ENCODE measurements at places on chromosomes 1 and 21.

DNA sequence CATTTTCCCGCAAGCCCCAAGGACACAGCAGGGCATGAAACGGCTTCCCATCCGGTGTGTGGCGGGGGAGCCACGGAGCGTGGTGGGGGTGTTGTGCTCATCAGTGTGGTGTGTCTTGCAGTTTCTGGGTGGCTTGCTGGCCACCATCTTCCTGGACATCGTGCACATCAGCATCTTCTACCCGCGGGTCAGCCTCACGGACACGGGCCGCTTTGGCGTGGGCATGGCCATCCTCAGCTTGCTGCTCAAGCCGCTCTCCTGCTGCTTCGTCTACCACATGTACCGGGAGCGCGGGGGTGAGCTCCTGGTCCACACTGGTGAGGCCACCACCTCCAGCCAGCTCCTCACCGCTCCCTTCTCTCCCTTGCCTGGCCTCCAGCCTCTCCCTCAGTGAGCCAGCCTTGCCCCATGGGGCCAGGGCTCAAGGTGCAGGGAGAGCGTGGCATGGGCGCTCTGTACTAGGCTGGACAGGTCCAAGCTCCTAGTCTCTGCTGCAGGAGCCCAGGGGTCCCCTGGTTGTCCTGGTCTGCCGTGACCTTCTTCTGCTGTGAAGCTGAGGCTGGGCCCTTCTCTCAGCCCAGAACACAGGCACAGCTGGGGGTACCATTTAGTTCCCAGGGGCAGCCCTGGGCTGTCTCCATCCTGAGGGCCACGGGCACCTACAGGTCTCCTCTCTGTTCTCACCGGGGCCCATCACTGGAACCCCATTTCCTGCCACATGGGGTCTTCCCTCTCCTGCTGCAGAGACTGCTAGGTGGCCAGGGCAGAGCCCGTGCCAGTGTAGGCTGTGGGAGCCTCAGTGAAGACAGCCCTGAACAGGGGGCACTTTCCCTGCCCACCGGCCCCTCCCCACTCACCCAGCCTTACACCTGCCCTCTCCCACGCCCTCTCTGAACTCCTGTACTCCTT lies 12.6 kb downstream of the AGTRAP start:
- no peak for DNase-seq

GRCh38 chr1:25800703-25801377 lies 847 bp downstream of the SELENON start:
- no peak for DNase-seq

DNA sequence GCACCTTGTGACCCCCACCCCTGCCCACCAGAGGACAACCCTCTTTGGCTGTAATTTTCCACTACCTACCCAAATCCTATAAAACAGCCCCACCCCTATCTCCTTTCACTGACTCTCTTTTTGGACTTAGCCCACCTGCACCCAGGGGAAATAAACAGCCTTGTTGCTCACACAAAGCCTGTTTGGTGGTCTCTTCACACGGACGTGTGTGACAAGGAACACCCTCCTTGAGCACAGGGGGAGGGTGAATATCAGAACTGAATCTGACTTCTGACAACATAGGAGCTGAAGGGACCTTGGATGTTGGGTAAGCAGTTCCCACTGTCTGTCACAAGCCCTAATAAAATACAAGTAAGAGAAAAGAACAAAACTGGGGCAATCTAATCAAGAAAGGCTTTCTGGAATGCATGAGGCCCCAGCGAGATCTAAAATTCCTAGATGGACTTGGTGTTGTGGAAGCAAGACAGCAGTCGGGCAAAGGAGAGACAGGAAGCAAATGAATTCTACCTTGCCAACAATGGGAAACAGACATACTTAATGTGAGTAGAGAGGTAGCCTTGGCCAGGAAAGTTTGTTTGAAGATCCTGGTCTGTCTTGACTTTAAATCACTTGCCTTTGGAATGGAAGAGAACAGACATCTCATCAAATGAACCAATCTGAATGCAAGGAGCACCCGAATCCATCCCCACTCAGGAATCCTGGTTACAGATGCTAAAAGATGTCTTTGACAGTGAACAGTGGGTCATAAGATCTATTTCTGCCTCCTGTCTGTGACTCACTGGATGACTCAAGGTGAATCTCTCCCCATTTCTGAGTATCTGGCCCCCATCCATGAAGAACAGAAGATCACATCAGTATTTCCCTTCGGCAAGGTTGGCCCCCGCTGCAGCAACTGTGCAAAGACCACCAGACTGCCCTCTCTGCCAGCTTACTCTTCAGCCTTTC lies 53.3 kb downstream of the OLFML3 start:
- DNase-seq: no peak

- no peak for DNase-seq
Observed at GRCh38 chr1:165496501-165496900, 47.3 kb upstream of the LRRC52 start.

DNA sequence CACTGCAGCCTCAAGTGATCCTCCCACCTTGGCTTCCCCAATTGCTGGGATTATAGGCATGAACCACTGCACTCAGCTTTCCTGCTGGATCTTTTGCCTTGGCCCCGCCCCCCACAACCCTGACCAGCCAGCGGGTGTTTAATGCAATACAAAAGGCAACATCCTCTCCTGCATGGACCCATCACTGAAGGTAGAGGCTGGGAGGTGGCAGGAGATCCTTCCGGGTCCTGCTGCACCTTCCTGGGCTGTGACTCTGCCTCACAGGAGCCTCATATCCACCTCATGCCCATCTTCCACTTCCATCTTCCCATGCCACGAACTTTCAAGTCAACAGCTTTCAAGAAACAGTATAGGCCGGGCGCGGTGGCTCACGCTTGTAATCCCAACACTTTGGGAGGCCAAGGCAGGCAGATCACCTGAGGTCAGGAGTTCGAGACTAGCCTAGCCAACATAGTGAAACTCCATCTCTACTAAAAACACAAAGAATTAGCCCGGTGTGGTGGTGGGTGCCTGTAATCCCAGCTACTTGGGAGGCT lies 11.7 kb upstream of the WNT9A start:
- no peak for DNase-seq

DNA sequence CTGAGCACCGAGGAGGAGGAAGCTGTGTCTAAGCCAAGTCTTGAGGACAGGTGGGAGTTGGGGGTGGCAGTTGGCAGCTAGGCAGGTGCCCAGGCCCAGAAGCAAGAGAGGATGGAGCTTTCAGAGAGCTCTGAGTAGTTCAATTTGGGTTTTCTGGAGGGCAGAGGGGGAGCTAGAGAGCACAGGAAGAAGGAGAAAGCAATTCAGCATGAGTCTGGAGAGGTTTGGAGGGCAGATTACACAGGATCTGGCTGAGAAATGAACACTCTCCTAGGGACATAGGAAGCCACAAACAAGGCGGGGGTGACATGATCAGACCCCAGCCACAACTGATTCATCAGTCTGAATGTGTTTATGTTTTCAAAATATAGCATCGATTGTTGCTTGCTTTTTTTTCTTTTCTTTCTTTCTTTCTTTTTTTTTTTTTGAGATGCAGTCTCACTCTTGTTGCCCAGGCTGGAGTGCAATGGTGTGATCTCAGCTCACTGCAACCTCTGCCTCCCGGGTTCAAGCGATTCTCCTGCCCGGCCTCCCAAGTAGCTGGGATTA lies 23.8 kb downstream of the PTPRF start:
- peak; percentile 56 for DNase-seq

DNA sequence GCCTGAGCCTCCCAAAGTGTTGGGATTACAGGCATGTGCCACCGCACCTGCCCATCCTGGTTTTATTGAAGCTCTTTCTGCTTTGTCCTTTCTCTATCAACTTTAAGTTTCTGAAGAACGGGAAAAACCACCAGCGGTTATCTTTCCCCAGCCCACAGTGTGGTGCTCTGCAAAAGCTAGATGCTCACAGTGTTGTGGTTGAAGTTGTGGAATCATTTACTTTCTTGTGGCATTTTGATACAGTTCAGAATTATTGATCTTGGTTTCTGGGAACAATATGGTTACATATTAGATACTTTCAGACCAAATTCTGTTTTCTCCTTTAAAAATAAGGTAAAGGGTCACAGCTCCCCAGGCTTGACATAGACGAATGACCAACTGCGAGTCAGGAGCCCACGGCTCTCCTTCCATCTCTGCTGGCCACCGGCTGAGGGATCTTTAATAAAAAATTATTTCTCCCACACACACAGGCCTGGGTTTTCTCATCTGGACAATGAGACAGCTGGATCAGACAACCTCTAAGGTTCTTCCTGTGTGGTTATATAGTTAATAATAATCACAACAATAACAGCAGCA lies 385.3 kb downstream of the SETD4 start:
- DNase-seq: no peak

Data from endothelial cell (in vitro differentiated cells).